ENCODE measurements at places on chromosomes 5 and 9.
A peak's percentile ranks its signal among the peaks of the same experiment; 100 is the strongest.

- DNase-seq = no peak
These were observed 221.6 kb downstream of the NFIB start for GRCh38 chr9:14092344-14092743.

- DNase-seq = peak; percentile 77
These were observed 665 bp downstream of the RASA1 start for GRCh38 chr5:87268126-87268969.

GRCh38 chr5:130350131-130350530 lies 445.9 kb downstream of the CHSY3 start:
- no peak for DNase-seq

- DNase-seq = no peak
These were observed 342.7 kb downstream of the ARHGEF28 start for GRCh38 chr5:73968729-73969128.

DNA sequence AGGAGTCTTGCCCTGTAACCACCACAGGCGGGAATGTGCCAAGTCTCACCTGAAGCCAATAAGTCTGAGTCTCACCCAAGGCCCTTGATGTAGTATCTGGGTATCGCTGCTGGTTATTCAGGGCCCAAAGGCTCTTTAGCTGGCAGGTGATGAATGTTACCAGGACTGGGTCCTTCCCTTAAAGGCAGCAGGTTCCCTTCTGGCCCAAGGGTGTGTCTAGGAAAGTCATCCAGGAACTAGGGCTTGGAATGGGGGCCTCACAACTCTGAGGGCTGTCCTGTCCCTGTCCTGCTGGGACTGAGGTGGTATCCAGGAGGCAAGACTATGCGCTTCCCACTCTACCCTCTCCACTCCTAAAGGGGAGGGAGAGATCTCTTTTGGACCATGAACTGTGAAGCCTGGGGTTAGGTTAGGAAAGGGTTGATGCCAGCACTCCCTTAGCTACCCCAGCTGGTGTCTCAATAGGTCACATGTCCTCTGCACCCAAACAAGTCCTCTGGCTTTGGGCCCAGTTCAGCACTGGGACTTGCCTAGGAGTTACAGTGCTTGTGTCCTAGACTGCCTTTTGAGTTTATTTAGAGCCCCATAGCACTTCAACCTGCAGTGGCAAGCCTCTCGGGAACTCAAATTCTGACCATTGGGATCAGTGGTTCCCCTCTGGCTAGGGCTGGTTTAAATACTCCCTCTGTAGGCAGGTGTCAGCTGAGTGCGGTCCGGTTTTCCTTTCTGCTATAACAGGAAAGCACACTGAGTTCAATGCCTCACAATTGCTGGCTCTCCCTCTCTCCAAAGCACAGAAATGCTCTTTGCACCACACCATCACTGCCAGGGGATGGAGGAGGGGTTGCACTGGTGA lies 22.5 kb upstream of the RANBP3L start:
- no peak for DNase-seq

DNA sequence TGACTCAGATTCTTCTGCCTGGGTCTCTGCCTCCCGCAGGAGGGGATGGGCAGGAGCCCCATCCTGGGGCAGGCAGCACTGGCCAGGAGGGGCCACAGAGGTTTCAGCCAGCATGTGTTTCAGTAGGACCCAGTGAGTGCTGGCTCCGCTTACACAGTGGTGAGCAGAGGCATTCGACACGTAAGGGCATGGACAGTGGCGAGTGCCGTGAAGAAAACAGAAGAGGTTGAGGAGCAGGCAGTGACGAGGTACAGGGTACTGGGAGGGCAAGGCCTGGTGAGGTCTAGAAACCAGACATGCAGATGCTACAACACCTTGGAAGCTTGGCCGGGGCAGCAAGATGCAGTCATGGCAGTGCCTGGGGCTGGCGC lies 41.5 kb downstream of the CACNA1B start:
- no peak for DNase-seq

DNA sequence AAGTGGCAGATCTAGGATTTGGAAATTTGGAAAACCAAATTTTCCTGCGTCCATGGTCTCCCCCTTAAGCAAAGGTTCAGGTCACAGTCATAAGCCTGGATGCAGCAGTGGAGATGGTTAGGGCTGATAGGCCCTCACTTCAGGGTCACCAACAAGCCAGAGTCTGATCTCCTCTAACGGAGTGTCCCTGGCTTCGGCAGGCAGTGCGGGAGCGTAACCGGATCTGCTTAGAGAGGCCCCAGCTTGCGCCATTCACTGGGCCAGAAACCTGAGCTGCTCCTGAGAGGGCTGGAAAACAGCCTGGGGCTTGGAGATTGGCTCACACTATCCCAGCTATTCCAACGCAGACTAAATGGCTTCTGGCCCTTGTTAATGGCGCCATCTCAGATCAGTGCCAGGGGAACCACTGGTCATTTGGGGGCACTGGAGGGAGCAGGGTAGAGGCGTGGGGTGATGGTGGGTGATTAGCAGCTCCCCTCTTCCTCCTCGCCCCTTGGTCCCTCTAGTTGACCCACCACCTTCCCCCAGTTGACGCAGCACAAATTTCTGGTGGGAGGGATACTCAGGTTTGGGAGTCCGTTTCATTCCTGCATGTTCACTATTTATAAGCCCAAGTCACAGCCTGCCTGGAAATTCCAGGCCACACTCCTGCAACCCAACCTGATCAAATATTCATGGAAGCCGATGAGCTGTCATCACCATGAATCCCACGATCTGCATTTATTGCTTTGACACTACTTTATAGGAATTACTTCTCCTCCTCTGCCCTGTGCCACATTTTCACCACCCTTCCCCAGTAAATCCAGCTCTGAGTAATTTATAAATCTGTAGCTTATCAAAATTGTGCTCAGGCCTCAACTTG lies 134.6 kb upstream of the CPEB4 start:
- no peak for DNase-seq

- DNase-seq = no peak
These were observed 5.4 kb downstream of the SLC46A2 start for GRCh38 chr9:112885324-112885723.

- no peak for DNase-seq
These were observed 16.1 kb downstream of the PCSK5 start for GRCh38 chr9:75906531-75906930.

DNA sequence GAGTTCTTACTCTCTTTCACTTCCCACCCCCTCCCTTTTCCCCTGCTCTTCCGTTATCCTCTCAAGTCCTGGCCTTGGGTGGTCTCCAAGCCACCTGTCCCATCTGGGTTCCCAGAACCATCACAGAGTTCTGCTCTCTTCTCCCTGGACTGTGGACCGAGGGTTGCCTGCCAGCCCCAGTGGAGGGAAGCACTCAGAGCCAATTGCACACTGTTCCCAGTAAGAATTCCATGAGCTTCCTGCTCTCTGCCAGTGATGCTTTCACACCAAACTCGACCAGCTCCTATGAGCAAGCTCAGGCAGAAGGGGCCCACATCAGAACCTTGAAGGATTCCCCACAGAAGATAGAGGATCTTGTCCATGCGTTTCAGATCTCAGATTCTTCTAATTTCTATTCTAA lies 20.1 kb upstream of the AFAP1L1 start:
- no peak for DNase-seq

GRCh38 chr9:112091810-112092209 lies 83.3 kb downstream of the SUSD1 start:
- DNase-seq = no peak

DNA sequence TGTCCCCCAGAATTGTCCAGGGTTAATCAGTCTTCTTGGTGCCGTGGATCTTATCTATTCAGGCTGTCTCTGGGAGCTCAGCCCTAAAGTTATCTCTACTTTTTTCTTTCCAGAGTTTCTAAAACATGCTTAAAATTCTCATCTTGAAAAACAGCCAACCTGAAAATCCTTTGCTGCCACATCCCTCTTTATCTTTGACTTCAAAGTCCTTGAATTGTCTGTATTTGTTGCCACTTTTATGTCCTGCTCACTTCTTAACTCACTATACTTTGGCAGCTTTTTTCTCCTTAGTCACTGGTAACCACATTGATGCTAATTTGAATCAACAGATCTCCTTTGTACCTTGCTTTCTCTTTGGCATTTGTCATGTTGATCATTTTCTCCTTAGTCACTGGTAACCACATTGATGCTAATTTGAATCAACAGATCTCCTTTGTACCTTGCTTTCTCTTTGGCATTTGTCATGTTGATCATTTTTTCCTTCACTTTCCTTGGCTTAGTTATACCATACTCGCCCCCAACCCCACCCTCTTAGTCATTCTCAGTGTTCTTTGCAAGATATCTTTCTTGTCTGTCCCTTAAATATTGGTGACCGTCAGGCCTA lies 8.5 kb downstream of the DMXL1 start:
- DNase-seq = peak; percentile 59

DNA sequence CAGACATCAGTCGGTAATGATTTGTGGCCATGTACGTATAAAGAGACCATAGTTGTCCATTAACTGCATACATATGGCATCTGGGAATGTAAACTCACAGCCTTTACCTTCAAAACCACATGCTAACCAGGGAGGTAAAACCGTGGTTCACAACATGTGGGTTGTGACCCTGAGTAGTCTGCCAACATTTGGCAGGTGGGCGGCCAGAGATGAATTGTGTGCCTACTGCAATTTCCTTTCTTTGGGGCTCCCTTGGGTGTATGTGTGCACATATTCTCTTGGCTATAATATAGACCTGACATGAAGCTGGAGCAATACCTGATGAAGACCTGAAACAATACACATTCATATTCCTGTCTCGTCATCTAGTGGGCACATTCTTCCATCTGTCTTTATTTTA lies 396.0 kb downstream of the MLLT3 start:
- no peak for DNase-seq

- no peak for DNase-seq
These were observed 30.7 kb downstream of the TERT start for GRCh38 chr5:1264211-1264610.

GRCh38 chr5:180494510-180495181 lies 467 bp downstream of the CNOT6 start:
- peak; percentile 61 for DNase-seq

- DNase-seq = peak; percentile 40
These were observed 10.8 kb downstream of the SH3PXD2B start for GRCh38 chr5:172443441-172444109.

GRCh38 chr9:114638404-114638803 lies 19.2 kb downstream of the TEX53 start:
- no peak for DNase-seq

DNA sequence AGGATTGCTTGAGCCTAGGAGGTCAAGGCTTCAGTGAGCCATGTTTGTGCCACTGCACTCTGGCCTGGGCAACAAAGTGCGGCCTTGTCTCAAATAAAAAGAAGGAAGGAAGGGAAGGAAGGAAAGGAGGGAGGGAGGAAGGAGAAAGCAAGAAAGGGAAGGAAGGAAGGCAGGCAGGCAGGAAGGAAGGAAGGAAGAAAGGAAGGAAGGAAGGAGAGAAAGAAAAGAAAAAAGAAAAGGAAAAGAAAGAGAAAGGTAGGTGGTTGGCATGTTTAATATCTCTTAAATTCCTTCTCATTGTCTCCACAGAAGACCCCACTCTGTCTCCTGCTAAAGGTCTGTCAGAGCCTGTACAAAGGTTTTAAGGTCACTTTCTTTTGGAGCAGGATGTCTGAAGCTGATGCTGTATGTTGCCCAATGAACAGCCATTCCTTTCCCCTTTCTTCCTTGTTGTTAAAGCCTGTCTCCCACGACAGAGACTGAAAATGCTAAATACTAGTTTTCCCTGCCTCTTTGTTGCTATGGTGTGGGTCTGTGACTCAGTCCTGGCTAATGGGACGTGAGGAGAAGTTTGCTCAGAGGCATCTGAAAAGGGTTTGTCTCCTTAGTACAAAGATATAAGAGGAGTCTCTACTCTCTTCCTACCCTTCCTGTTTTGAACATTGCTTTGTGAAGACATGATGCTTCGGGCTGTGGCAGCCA lies 213.3 kb downstream of the PCSK1 start:
- DNase-seq = no peak

- DNase-seq = no peak
These were observed 231.2 kb downstream of the ARRDC3 start for GRCh38 chr5:91151947-91152346.

- DNase-seq = peak; percentile 91
These were observed at the start of gene PLK2 for GRCh38 chr5:58460002-58460731. Gene PLK2 (minus strand): TSS chr5:58460086. CDS start chr5:58459959, 127 bp downstream.

GRCh38 chr9:116059466-116059865 lies 94.1 kb upstream of the PAPPA start:
- no peak for DNase-seq

DNA sequence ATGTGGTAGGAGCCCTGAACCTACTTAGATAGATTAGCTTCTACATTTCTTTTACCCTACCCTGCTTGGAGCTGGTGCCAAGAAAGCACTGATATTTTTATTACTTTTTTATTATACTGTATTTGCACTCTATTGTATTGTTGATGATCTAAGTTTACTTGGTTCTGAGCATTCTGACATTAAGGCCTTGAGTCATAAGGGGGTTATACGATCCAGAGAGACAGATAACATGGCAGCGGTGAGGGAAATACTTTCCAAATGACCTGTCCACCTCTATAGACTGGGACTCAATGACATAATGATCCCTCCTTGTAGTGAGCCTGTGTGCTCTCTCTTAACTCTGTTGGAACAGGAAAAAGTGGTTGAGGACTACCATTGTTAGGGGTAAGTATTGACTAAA lies 176.3 kb downstream of the MAN2A1 start:
- DNase-seq = no peak

GRCh38 chr5:181127907-181128626 lies 2.9 kb downstream of the OR2V1 start:
- DNase-seq = no peak

DNA sequence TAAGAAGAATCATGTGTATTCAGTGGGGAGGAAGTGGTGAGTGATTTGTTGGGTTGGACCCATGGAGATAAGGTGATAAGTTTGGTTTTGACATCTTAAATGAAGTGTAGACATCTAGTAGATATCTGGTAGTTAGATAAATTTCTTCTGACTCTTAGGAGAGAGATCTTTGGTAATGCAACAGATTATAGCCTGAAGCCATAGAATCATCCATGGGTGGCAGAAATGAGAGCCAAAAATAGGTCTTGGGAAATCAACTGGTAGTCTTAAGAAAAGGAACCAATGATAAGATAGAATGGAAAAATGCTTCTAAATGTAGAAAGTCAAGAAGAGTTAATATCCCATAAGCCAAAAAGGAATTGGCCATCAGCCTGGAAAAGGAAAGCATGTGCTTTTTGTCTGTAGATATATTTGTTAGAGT lies 532.7 kb upstream of the GRAMD2B start:
- no peak for DNase-seq

- no peak for DNase-seq
These were observed 328.6 kb upstream of the SLC24A2 start for GRCh38 chr9:20117482-20117881.

DNA sequence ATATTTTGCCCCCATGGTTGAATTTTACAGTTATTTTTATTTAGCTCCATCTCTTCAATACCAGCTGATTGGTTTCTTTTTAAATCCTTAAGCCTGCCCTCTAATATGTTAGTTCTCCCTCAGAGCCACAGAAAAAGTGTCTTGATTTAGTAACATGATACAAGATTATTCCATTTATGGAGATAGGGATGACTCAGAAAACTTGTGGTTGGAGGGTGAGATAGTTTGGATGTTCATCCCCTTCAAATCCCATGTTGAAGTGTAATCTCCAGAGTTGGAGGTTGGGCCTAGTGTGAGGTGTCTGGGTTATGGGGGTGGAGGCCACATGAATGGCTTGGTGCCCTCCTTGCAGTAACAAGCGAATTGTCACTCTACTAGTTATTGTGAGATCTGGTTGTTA lies 115.7 kb downstream of the FBXO38 start:
- DNase-seq = no peak

- DNase-seq = no peak
These were observed 109.8 kb downstream of the HMHB1 start for GRCh38 chr5:143921525-143922311.

GRCh38 chr9:133881671-133882381 lies 110.3 kb downstream of the VAV2 start:
- no peak for DNase-seq

Measured in activated naive CD4-positive, alpha-beta T cell treated with anti-CD3 and anti-CD28 coated beads, Interleukin-2, amount 50 U/mL, for 16 hours (primary cell).